D341Med (cell line): ENCODE measurements at places on chromosomes 6 and 20.

DNA sequence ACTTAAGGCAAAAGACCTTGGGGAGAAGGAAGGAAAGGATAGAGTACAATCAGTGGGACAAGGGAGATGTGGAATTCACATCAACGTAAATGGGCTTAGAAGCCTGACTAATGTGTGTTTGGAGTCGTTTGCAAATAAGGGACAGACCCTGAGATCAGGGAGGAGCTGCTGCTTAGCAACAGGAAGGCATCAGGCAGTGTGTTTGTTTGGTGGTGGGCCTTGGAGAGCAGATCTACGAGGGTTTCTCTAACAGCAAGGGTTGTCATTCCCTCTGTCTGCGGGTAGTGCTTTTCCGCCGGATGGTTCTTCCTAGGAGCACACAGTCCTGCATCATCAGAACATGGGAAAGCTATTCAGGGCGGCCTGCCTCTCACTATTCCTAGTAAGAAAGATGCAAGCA is 40.4 kb downstream of the C6orf118 start:
- no peak for DNase-seq

GRCh38 chr20:4046311-4046924 is 31.1 kb upstream of the RNF24 start:
- no peak for DNase-seq

- no peak for DNase-seq
Observed at GRCh38 chr20:37380864-37381579, 35.1 kb downstream of the SRC start.

- DNase-seq: no peak
Observed at GRCh38 chr6:112743323-112743722, 396.2 kb downstream of the RFPL4B start.

DNA sequence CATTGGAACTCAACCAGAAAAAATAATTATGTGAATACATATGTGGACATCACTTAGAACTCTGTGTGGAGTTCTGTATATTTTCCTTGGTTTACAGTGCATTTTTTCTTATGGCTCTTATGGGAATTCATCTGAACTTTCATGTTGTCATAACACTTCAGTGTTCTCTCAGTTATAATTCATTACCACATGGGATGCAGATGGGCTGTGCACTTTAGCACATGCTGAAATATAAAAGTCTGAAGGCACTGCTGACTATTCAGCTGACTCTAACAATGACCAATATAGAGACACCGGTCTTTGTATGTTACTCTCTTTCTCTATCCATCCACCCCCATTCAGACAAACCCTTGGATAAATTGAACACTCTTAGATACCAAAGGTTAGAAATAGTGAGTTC is 29.3 kb downstream of the GRIK2 start:
- DNase-seq: no peak

DNA sequence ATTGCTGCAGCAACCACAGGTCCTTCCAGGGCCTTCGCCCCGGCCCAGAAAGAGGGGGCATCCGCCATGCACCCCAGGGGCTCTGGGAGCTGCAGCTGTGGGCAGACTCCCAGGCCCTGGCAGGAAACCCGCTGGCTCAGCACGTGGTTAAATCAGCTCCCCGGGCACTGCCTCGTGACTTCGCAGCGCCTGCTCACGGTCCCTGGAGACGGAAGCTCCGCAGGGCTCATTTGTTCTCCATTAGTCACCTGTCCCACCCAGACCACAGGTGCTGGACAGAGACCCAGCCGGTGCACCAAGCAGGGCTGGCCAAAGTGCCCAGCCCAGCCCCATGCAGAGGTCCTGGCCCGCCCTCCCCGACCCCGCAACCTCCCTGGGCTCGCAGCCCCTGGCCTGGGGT is 14.7 kb downstream of the KCNQ2 start:
- DNase-seq: peak; percentile 83

DNA sequence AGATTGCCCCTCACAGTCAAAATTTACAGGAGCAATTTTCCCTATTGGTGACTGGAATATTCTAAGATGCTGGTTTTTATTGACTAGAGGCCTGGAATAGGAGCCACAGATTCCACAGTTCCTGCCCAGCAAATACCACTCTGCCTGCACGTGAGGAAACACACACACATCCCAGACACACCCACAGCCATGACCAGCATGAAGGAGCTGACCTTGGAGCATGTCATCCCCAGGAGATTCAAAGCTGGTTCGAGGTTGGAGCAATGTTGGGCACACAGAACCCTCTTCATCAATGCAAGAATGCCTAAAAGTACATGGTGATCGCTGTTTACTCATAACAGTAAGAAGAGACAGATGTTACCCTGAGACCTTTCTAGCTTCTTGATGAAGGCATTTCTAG is 244.6 kb upstream of the FOXQ1 start:
- no peak for DNase-seq

- DNase-seq: no peak
Observed at GRCh38 chr6:166341464-166341863, 881 bp downstream of the SFT2D1 start.

- no peak for DNase-seq
Observed at GRCh38 chr6:46549155-46549554, 57.9 kb upstream of the RCAN2 start.

- DNase-seq: no peak
Observed at GRCh38 chr6:111941686-111942330, 68.6 kb upstream of the FYN start.

DNA sequence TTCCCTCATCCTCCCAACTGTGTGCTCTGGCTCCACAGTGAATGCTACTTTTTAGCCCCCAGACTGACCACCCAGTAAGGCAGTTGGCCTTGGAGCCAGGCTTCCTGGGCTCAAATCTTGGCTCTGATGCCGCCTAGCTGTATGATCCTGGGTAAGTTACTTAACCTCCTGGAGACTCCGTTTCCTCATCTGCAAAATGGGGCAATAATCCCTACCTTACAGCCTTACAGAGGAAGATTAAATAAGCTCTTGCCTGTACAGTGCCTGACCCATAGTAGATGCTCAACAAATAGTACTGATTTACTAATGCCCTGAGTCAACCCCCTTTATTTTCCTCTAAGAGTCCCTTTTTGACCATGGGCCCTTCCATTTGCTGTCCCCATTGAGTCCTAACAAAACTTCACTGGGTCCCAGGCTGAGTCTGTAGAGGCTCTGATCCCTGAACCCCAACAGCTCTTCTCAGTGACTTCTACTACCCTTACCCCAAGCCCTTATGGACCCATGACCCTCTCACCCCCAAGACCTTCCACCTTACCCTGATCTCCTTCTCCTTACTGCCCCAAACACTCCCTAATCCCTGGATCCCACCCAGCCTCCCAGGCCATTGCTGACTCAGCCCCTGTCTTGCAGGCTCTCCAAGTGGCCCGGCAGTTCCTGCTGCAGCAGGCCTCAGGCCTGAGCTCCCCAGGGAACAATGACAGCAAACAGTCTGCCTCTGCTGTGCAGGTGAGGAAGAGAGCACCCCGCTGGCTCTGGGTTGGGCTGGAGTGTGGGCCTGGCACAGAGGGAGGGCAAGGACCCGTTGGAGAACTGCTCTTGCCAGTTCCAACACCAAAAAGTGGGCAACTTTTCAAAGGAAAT is 31.4 kb downstream of the FOXP4 start:
- DNase-seq: peak; percentile 58

DNA sequence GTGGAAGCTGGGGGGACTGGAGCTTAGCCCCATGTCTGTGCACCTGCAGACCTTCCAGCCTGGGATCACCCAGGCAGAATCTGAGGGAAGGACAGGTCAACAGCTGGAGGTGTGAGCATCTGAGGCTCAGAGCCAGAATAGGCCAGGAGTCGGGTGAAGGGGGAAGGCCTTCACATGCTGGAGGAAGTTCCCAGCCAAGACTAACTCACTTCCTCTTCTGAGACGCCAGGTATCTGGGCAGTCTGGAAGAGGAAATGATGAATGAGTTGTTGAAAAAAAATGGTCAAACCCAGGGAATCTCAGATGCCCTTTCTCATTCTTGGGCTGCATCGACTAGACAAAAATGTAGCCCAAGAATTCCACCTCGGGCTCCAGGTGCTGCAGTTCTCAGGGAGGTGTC is 73.6 kb upstream of the TIAM2 start:
- no peak for DNase-seq

- no peak for DNase-seq
Observed at GRCh38 chr6:45921691-45922281, 93.9 kb downstream of the CLIC5 start.

DNA sequence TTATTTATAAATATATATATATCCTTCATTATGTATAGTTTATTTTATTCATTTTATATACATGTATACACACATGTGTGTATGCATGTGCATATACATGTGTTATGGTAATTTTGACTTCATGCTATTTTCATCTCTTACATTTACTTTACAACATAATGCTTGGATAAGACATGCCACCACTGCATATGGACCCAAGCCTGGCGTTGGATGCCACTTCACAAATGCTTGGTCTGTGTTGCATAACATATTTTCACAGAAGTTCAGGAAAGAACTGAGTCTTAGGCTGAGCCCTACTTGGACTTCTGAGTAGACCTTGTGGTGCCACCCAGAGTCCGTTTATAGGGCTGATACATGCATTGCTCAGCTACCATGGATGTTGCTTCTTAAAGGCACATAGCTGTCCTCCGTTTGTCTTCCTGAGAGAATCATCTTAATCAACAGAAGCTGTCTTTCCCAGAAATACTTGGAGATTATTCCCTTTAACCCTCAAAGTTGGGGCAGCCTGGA is 337.8 kb downstream of the BTBD3 start:
- no peak for DNase-seq

GRCh38 chr20:21575981-21576740 is 62.3 kb upstream of the NKX2-2 start:
- DNase-seq: no peak

DNA sequence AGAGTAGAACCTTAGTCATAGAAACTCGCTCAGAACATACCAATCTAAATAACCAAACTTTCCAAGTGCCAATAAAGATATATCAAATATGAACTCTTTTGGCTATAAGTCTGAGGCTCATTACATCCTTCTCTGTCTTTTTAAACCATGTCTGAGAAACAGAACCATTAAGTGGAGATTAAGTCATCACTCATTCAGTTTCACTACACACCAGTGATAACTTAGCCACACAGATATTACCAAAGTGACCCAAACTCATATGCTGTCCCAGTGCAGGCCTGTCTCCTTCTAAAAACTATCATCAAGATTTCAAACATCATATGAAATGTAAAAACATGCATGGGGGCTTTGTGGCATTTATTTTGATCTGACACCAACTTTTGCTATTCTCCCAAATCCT is 12.0 kb downstream of the GCLC start:
- DNase-seq: no peak

DNA sequence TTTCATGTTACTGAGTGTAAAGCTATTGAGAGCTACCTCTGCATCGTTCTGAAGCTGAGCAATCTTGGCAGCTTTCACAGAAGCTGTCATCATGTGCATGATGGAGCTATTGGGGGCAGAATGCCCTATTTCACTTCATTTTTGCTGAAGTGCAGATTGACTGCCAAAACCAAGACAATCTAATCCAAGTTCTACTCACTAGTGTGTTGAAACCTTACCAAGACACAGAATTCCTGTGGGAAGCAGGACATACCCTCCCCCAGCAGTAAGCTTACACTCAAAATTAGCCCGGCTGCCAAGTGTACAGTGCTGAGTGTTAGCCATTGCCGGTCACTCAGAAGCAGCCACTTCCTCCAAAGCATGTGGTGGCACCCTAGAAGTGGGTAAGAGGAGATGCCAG is 177.3 kb upstream of the TENT5A start:
- no peak for DNase-seq

GRCh38 chr20:6562111-6562510 is 205.4 kb upstream of the BMP2 start:
- DNase-seq: no peak

DNA sequence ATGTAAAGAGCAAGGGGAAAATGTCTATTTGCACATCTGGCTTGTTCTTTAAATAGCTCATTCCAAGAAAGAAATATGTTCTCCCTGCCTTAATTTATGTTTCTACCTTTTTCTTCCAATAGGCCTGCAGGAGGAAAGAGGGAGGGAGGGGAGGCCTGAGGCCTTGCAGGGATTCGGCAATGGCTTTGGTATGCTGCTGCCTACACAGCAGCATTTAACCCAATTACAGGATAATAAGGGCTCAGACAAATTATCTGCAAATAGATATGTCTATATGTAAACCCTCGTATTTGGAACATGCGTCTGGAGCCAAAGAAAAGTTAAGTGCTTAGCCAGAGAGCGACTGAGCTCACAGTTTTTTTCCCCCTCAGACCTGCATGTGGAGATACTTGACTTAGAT is 277.2 kb downstream of the CDC5L start:
- DNase-seq: peak; percentile 77
